ENCODE measurements at places on chromosomes 11 and 22. TPM values are rescaled to one million over a fixed set of nuclear protein-coding genes. Genes with fewer than 3 reads are reported as not detected.
A peak's percentile ranks its signal among the peaks of the same experiment; 100 is the strongest.

Gene PGA5
- total RNA-seq: not detected

GRCh38 chr22:24594569-24595120 lies 1.8 kb upstream of the LRRC75B start:
- DNase-seq: no peak

Gene H19
- 659 TPM for total RNA-seq

DNA sequence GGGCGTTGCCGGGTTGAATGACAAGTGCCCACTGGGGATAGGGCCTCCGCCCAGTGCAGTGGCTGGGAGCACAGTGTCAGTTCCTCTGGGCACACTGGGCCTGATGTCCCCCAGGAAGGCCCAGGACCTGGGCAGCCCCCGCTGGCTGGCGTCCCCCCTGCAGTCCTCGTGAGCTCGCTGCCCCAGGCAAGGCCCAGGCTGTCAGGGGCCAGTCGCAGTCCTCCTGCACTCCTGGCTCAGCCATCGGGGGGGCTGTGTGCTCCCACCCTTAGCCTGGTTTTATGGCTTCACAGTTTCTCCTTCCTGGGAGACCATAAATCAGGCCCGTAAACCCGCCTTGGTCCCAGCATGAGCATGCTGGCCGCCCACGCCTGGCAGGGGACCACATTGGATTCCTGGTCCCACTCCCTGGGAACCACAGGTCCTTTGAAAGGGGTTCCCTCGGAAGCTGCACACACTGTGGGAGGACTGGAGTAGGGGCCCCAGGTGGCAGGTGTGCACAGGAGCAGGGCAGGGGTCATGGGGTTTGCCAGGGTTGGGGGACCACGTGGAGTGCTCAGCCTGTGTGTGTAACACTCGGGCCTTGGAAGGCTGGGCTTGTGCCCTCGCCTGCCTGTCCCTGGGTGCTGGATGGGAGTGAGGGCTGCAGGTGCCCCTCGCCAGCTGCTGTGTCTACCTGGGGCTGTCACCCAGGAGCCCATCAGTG lies 113.6 kb downstream of the KCNQ1OT1 start:
- DNase-seq: peak; percentile 55

DNA sequence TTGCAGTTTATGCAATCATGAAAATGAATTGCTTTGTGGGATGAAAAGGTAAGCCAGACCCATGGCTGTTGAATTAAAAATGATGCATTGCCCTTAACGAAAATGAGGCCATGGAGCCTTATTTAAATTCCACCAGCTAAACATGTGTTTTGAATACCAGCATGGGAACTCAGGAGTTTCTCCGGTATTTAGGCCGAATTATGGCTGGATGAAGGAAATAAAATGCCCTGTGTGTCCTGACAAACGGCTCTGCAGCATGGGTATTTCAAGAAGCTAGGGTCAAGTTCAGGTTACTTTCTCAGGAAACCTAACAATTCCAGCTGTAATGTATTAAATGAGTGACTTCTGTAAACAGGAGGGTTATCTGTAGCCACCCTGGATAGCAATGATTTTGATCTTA lies 38.3 kb downstream of the AMOTL1 start:
- no peak for DNase-seq

Data from uterus (tissue), 4 donors.